ENCODE measurements at places on chromosomes 12 and 14.

- DNase-seq = no peak
These were observed 3.3 kb downstream of the TMTC2 start for GRCh38 chr12:82690006-82690405.

GRCh38 chr14:80982711-80983110 is 27.3 kb downstream of the TSHR start:
- DNase-seq = no peak

DNA sequence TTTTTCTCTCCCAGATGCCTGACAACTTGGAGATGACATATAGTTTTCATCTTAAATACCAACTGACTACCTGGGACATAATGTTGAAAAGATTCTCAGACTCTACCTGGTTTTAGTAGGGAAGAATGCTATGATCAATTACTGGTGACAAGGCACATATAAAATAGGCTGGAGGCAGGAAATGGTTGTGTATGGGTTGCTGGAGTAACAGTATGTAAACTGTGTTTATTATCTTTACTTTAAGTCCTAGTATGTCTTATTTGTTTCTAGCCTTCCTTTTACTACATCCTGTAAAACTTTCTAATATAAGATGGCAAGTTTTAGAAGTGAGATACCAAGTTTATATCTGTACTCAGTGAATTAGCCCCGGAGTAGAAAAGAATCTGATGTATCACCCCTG is 98.1 kb downstream of the NUBPL start:
- no peak for DNase-seq

GRCh38 chr12:29238822-29239291 is 89.8 kb downstream of the FAR2 start:
- no peak for DNase-seq

GRCh38 chr12:124568431-124569374 is 1.3 kb upstream of the NCOR2 start:
- peak; percentile 94 for DNase-seq

GRCh38 chr14:55874785-55875184 is 243.4 kb upstream of the PELI2 start:
- DNase-seq = no peak

DNA sequence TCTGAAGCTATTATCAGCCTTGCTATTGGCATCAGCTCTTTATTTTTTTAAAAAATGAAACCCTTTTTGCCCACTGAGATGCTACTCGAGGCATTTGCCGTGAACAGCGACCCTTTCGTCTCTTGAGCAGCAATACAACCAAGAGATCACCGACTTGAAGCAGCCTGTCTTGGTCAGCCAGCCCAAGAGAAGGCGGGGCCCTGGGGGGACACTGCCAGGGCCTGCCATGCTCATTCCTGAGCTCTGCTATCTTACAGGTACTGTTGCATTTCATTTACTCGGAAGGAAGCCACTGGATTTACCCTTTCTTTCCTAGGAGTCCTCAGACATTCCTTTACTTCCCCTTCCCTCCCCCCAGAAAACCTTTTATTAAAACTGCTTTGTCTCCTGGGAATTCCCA is 16.7 kb downstream of the PIWIL1 start:
- no peak for DNase-seq

DNA sequence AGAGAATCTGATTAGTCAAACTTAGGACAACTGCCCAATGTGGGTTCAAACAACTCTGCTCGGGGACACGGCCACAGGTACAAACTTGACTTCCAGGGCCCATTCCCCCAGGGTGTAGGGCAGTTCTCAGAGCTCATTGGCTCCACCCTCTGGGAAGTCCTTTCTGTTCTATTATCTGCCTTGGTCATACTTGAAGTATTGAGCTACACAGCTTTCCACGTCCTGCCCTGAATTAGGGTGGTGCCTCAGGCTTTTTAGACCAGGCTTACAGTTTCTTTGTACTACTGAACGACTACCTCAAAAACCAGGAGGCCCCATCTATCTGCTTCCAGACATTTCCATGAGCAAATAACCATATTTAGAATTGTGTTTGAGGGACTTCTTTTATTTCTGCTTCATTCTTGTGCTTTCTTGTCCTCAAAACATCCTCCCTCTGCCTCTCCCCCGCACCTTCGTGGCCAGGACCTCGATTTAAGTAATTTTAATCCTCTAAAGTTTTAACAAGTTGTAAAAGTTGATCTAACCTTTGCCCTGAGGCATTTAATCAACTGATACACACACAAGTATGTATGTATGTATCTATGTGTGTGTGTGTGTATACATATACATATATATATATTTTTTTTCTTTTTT is 281.7 kb upstream of the AMIGO2 start:
- DNase-seq = peak; percentile 87

- DNase-seq = peak; percentile 38
These were observed 226.3 kb downstream of the ERC1 start for GRCh38 chr12:1217191-1217949.

GRCh38 chr12:111283521-111283920 is 85.4 kb downstream of the PHETA1 start:
- DNase-seq = no peak

DNA sequence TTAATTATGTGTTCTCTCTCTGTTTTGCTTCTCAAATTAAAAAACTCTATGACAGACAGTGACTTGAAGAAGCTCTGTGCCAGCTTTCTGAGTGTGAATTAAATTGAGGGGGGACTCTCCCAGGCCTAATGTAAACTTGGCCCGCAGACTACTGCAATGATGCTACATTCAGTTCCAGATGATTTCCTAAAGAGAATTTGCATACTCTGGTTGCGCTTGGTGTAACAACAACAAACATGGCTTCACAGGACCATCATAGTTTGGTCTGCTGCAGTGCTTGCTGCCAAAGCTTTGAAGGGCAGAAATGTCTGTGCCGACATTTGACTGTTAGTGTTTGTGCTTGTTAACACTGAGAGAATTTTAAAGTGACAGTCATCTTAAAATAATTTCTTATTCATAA is 25.0 kb downstream of the CFAP54 start:
- no peak for DNase-seq

- no peak for DNase-seq
These were observed 145.2 kb upstream of the KRR1 start for GRCh38 chr12:75656648-75657047.

GRCh38 chr14:58118097-58118815 is 33.8 kb downstream of the ARMH4 start:
- no peak for DNase-seq

- DNase-seq = peak; percentile 44
These were observed 98.8 kb downstream of the FRMD6 start for GRCh38 chr14:51750542-51750941.

- no peak for DNase-seq
These were observed 2.5 kb downstream of the FAM222A start for GRCh38 chr12:109716092-109716479.

- no peak for DNase-seq
These were observed 29.6 kb downstream of the ATXN2 start for GRCh38 chr12:111569363-111570083.

DNA sequence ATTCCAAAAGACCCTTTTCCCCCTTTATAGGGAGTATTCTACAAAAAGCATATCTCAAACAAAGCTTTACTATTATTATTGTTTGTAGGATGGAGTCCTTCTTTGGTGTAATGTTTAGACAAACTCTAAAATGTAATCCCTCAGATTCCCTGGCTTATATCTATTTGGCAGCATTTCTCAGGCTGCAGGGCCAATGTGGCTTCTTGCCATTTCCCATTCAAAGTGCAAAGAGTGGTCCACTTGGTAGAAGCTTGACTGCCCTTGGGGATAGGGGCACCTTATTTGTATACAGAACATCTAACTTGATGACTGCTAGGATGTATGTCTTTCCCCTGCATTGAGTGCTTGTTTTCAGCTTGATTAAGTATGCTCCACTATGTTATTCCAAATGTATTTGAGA is 242.7 kb downstream of the PRKD1 start:
- DNase-seq = no peak

DNA sequence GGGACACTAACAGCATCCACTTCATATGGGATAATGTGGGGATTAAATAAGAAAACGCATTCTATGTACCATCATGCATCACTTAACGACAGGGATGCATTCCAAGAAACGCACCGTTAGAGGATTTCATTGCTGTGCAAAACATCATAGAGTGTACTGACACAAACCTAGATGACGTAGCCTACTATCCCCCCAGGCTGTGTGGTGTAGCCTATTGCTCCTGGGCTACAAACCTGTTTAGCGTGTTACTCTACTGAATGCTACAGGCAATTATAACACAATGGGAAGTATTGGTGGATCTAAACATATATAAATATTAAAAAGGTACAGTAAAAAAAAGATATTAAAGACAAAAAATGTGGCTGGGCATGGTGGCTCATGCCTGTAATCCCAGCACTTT is 230.6 kb downstream of the KSR2 start:
- no peak for DNase-seq

GRCh38 chr12:28079539-28079938 is 107.0 kb upstream of the PTHLH start:
- DNase-seq = no peak

DNA sequence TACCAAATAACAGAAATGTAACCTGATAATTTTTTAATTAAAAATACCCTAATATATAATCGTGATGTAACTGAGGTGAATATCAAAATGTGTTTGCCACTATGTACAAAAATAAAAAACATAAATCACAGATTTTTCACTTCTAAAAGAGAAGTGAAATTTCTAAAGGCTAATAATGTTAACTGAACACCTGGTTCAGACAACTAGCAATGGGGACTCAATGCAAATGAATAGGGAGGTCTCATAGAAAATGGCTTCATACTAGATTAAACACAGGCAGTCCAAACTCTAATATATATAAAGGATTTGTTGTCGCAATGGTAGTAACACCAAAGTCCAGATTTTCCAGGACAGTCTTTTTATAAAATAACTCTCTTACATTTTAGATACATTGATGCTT is 365.4 kb upstream of the ATP2B1 start:
- no peak for DNase-seq

DNA sequence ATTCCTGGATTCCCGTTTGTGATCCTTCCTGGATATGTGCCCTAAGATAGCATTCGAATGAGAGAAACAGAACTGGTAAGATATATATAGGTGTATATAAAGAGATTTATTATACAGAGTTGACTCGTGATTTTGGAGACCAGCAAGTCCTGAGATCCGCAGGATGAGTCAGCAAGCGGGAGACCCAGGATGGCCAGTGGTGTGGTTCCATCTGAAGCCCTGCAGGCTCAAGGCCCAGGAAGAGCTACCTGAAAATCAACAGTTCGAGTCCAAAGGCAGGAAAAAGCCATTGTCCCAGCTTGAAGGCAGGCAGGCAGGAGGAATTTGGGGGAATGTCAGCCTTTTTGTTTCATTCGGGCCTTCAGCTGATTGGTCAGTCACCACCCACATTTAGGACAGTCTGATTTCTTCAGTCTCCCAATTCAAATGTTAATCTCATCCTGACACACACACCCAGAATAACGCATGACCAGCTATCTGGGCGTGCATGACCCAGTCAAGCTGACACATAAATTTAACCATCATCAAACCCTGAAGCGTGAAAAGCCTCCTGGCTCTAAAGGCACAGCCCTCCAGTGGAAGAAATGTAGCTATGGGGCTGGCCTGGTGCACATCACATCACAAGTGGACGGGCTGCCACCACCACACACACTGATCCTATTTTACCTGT is 44.3 kb downstream of the TUNAR start:
- no peak for DNase-seq

- no peak for DNase-seq
These were observed 134 bp downstream of the DUSP6 start for GRCh38 chr12:89352242-89352491.

DNA sequence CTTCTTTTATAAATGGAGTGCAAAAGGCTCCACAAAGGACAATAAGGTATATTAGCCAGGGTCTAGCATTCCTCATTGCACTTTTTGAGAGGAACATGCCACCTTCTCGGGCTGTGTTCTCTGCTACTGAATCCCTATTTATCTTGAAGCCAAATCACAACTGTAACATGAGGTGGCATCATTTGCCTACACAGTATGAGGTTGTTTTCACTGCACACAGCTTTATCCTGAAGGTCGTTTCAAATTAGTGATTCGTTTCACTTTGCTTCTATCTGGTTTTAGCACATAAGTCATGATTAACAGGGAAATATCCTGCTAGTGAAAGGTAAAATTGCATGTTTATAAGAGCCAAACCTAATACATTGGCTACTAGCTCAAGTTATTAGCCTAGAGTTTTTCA is 153.8 kb downstream of the SLC35F4 start:
- peak; percentile 34 for DNase-seq

GRCh38 chr14:61451891-61452400 is 130.6 kb downstream of the PRKCH start:
- no peak for DNase-seq

DNA sequence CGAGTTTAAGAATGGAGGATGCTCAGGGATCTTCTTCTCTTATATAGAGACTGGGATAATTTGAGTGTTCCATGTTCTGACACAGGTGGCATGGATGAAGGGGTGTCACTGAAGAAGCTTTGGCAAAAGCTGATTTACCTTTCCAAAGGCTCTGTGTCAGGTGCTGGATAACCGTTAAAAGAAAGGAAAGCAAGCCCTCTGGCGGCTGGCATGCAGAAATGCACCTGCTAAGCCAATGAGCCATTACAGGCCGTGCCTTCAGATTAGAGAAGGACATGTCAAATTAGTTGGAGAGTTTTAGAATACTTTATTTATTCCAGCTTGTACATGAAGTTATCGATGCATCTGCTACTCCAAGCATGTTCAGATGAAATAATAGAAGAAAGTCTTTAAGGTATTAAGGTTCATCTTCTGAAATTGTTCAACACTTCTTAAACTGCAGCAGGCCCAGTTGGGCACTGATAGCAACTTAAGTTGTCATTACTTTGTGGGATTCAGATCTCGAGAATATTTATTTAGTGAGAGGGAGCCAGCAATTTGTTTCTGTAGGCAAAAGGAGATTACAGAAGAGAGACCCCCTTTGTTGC is 678.2 kb downstream of the NRXN3 start:
- peak; percentile 50 for DNase-seq

- DNase-seq = no peak
These were observed 333.7 kb downstream of the DAD1 start for GRCh38 chr14:22255017-22255950.

GRCh38 chr14:95326987-95327386 is 7.3 kb upstream of the CLMN start:
- no peak for DNase-seq

- DNase-seq = no peak
These were observed 134.6 kb upstream of the EVL start for GRCh38 chr14:99930420-99931274.

DNA sequence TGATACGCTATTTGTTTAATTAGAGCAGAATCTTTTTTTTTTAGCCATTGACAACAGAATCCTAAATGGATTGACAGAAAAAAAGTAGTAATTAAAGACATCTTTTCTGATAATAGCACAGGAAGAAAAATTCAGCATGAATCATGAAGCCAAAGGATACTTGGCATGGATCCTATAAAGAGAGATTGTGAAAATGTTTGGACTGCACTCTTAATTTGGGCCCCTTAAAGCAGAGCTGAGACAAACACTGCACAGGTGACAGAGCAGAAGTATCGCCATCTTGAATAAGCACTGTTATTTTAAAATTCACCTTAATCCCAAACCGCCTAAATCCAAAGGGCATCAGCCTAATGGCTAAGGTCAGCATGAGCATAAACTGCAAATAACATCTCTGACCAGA is 48.8 kb upstream of the SEL1L start:
- no peak for DNase-seq

GRCh38 chr12:58364389-58365086 is 423.2 kb downstream of the ATP23 start:
- peak; percentile 82 for DNase-seq

- peak; percentile 33 for DNase-seq
These were observed 512 bp downstream of the POU6F1 start for GRCh38 chr12:51217133-51217967.
